NCI-H748 treated with DMSO at 0.1 percent for 48 hours (cell line): ENCODE measurements at places on chromosomes 2 and 18.
A peak's percentile ranks its signal among the peaks of the same experiment; 100 is the strongest.

DNA sequence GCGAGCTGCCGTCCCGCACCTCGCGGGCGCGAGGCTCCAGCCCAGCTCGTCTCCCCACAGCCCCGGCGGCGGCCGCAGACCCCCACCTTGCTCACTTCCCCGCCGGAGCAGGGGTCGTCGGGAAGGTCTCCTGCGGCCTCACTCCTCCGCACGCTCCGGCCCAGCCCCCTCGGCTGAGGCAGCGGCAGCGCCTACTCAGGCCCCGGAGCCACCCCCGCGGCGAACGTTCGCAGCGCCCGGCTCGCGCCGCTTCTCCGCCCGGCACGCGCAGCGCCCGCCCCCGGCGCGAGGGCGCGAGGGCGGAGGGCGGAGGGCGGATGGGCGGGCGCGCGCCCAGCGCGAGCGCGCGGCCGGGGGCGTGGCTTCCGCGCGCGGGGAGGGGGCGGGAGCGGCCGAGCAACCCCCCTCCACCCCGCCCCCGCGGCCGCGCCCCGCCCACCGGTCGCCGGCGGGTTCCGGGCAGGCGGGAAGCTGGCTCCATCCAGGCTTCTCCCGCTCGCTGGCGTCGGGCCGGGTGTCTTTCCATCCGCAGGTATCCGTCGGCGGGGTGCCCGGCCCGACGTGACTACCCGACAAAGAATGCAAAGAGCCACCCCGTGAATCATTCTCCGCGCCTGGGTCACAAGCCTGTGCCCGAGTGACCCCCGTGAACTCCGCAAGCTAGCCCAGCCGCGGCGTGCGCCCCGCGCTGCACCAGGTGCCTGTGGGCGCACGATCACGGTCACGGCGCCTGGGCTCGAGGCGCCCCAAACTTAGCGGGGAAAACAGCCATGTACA lies at the start of gene DTNB:
Gene DTNB, minus strand, starts transcription at position 278 of the 777 bp plus-strand sequence. CDS start 20,917 bp downstream, outside the sequence.
- DNase-seq = peak; percentile 49

- DNase-seq = no peak
Measured at GRCh38 chr2:137367361-137367760, 596.9 kb upstream of the HNMT start.

- DNase-seq = no peak
Measured at GRCh38 chr2:127326289-127326945, 32.5 kb upstream of the ERCC3 start.

DNA sequence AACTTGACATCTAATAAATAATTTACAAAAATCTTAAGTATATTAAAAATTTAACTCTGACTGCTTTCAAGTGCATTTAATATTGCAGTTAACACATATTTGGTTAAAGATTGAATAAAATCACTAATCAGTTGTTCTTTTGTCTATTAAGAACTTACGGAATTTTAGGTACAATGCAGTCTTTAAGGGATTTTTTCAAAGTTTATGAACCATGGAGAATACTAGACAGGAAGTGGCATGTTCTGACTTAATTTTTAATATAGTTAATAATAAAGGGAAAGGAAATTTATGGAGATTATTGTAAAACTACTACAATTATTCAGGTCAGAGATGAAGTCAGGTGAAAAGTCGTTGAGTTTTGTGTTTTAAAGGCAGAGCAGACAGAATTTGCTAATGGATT lies 240.9 kb downstream of the CALCRL start:
- DNase-seq = no peak

DNA sequence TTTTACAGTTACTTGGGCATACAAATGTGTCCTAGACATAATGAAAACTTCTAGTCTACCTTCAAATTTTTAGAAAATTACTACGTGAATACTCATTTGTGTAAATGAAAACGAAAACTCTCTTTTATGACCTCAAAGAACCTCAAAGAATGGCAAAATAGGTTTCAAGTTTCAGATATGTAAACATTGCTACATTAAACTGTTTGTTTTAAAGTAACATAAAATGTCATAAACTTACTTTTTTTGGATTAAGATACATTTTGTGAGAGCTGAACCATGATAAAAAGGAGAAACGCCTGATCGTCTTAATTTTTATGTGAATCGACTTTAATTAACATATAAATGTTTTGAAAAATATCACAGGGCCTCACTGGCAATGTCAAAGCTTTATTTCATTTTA lies 91.4 kb downstream of the PPP1R1C start:
- DNase-seq = no peak

DNA sequence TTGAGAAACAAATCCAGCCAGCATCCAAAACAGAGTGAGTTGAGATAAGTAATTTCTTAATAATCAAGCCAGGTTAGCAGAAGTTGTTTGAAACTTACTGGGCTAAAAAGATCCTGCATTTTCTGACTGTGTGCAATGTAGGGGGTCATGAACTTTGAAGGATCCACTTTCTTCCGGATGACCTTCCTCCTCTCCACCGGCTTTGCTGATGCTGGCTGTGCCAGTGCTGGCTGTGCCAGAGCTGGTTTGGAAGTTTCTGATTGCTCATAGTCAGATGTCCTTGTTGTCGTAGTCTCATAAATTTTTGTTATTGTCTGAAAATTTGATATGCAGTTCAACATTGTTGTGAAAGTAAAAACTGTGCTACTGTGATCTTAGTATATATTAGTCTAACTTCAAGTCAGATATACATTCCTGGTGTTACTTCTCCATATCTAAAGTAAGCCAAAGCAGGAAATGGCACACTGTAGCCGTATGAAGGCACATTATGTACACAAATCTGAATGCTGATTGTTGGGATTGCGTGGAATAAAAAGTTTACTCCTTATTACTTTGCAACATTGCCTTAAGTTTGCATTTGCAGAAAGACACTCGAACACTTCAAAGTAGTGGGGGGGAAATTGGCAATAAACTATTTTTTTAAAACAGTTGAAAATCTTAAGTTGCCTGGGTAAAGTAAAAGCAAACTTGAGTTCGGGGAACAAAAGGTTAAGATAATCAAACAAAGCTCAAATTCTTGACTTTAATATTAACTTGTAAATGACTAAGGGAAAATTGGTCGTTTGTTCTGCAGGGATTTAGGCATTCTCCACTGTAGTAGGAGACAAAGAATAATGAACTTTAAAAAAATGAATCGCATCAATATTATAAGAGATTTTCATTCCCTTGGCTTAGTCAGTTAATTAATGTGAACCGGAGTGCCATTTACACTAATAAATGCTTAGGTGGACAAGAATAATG lies 6.4 kb downstream of the NEB start:
- no peak for DNase-seq

DNA sequence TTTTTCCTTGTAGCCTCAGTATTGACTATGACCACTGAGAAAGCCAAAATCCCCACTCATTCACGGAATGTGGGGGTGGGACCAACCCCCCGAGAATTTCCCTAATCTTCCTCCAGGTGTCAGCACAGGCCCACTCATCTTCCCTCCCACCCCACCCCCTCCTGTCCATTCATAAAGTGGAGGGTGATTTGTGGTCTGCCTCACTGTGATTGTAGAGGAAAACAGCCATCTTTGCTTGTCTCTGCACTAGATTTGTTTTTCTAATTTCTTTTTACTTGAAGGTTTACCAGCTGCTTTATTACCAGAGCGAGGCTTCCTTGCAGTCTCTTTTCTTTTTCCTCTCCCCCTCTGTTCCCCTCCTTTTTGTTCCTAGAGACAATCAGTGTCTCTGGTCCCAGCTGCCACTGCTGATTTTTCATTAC lies 171.8 kb downstream of the ICOS start:
- peak; percentile 44 for DNase-seq

- DNase-seq = no peak
Measured at GRCh38 chr2:222088561-222088960, 210.2 kb downstream of the PAX3 start.

DNA sequence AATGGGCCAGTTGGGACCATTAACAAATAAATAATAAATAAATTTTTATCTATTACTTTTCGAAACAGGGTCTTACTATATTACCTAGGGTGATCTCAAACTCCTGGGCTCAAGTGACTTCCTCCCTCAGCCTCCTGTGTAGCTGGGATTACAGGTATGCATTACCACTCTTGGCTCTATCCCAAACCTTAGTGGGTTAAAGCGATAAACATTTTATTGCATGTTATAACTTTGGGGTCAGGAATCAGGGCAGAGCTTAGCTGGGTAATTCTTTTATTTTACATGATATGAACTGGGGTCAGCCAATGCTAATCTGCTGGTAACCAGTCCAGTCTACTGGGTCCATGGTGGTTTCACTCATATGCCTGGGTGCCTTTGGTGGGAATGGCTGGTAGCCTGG lies 127.8 kb downstream of the MYO3B start:
- no peak for DNase-seq

GRCh38 chr2:5946225-5947115 lies 254.3 kb downstream of the SOX11 start:
- no peak for DNase-seq

DNA sequence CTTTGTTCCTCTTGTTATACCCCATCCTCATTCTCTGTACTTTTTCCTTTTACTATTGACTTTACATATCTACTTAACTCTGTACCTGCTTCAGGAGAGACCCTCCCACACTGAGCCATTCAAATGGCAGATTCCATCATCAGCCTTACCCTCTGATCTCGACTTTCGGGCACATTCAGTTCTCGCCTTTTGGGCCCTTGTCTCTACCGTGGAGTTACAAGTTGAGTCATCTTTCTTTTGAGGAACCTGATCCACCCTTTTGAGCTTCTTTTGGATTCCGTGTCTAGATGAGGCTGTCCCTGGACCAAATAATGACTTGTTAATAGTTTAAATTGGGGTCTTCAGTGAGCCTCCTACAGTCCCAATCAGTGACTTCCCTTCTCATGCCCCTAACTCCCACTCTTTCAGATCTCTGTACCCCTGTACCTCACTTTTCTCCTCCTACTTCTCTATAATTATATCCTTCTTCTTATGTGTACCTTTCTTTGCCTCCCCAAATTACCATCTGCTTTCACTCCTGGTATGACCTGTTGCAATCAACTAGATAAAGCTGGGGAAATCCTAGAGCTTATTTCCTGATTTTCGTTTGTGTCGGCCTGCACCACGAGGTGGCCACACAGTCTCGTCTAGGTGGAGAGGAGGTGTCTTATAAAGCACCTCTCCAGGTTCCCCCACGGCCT lies 17.2 kb downstream of the SP110 start:
- DNase-seq = no peak

GRCh38 chr2:56130463-56131070 lies 53.2 kb upstream of the CCDC85A start:
- DNase-seq = no peak

- no peak for DNase-seq
Measured at GRCh38 chr2:12168354-12168753, 421.9 kb downstream of the LPIN1 start.
